ENCODE measurements at places on chromosomes 4 and X.

DNA sequence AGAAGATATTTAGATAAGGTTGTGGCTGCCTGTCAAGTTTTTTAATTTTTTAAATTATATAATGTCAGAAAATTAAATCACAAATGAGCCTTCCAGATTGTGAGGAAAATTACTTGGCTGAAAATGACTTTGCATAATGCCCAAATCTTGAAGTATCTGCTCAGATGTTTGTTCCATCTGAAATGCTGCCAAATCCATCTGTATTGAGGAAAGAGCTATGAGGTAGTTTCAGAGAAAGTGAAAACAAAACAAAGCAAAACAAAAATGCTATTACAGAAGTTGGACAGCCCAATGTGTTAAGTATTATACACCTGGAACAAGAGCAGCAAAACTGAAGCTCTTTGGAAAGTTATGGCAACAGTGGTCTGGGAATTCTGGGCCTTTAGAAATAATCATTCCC is 23.3 kb upstream of the GUCY1B1 start:
- no peak for DNase-seq

GRCh38 chrX:65707151-65707550 is 39.7 kb downstream of the MSN start:
- DNase-seq: no peak

DNA sequence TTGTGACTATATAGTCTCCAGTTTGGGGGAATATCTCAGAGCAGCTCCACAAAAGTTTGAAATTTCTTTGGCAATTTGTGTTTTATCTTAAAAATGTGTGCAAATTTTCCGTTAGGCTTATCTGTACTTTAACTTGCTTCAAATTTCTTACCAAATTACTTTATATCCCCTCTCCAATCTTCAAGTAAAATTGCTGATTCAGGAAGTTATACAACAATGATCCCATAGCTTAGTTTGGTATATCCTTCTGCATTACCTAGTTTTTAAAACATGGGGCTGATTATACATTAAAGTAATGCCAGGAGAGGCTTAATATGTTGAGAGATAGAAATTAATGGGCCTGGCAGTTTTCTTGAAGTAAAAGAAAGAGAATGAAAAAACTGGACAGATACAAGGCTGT is 66.6 kb downstream of the TAF1 start:
- DNase-seq: no peak

DNA sequence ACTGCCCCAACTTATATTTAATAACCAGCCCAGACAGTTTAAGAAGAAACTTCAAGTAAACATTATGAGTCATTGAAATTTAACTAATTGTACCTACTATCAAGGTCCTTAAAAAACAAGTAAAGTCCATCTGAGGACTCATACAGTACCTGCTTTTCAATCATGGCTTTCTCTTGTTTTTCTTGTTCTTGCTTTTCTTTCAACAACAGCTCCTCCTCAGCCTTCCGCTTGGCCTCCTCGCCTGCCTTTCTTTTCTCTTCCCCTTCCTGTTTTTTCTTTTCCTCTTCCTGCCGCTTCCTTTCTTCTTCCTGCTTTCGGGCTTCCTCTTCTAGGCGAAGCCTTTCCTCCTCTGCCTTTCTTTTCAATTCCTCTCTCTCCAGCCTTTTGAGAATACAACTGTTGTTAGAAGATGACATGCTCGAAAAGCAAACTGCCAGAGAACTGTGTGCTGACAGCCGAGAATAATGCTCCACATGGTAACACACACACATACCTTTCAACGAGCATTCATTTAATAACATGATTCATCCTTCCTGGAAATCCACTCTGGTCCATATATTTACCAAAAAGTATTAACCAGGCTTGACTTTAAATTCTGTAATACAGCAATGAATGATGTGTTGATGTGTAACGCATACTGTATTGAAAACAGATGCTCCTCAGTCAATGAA is 25.2 kb upstream of the BCLAF3 start:
- no peak for DNase-seq
